ENCODE measurements at places on chromosomes 11 and 22.

- peak; percentile 90 for DNase-seq
Observed at GRCh38 chr11:35617687-35618496, at the start of gene FJX1. Gene FJX1, plus strand, starts transcription at chr11:35618460. Its CDS starts 177 bp downstream, at chr11:35618637.

DNA sequence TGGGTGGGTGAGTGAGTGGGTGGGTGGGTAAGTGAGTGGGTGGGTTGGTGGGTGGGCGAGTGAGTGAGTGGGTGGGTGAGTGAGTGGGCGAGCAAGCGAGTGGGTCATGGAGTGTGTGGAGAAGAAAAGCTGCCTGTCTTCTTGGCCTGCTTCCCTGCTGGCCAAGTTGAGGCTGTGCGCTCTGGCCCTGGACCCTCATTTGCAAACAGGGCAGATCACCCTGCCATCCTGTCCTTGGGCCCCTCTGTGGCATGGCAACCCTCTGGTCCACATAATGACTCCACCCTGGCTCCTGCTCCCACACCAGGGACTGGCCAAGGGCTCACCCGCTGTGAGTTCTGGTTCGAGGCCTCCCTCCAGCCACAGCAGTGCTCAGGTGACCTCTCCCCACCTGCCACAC lies 35.1 kb downstream of the CAPN1 start:
- no peak for DNase-seq

GRCh38 chr11:57473285-57473841 lies 13.0 kb downstream of the RTN4RL2 start:
- no peak for DNase-seq

GRCh38 chr11:36631774-36632173 lies 33.7 kb upstream of the RAG2 start:
- DNase-seq = no peak

GRCh38 chr11:64267207-64267945 lies 16.0 kb downstream of the PLCB3 start:
- no peak for DNase-seq

- DNase-seq = peak; percentile 38
Observed at GRCh38 chr11:75996523-75997442, 181.8 kb downstream of the UVRAG start.

GRCh38 chr22:38056969-38057891 lies at the start of gene PICK1:
Gene PICK1, plus strand, starts transcription at chr22:38057404. Its CDS starts 406 bp downstream, at chr22:38057810.
- DNase-seq = peak; percentile 96

DNA sequence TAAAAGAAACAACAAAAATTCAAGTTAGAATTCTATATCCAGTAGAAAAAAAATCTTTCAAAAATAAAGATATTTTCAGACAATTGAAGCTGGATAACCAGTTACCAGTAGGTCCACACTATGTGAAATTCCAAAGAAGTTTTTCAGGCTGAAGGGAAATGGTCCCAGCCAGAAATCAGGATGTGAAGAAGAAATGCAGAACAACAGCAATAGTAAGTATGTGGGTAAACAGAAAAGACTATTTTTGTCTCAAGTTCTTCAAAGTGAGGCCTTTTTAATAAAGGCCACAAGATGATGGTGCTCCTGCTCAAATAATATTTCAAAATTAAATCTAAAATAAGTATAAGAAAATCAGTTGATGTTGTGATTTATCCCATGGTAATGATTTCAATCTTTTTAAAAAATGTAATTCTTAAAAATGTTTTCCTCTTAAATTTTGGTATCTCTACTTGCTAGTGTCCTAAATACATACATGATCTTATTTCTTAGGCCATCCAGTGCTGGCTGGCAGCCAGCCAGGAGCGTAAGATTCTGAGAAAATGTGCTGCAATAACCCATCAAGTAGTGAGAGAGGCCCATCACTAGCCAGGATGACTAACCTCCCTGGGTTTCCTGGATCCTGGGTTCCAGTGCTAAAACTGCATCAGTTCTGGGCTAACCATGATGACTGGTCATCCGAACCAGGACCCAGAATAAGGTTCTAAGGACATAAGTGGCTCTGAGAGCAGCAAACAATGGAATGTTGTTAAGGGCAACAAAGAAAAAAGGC lies 15.6 kb upstream of the UCP3 start:
- peak; percentile 28 for DNase-seq

GRCh38 chr22:25714739-25715138 lies 27.2 kb upstream of the MYO18B start:
- DNase-seq = peak; percentile 17

DNA sequence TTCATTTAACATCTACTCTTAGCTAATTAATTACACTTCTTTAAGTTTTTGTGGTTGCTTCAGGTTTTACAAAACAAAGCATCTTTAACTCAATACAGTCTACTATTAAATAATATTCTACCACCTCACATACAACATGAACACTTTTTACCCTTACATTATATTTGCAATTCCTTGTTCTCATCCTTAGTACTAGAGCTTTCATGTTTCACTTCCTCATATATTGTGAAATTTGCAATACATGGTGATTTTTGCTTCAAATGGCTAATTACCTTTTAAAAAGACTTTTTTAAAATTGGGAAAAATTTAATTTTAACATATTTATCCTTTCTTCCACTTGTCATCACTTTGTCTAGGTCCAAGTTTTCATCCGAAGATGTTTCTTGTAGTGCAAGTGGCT lies 37.5 kb downstream of the RSF1 start:
- DNase-seq = no peak

DNA sequence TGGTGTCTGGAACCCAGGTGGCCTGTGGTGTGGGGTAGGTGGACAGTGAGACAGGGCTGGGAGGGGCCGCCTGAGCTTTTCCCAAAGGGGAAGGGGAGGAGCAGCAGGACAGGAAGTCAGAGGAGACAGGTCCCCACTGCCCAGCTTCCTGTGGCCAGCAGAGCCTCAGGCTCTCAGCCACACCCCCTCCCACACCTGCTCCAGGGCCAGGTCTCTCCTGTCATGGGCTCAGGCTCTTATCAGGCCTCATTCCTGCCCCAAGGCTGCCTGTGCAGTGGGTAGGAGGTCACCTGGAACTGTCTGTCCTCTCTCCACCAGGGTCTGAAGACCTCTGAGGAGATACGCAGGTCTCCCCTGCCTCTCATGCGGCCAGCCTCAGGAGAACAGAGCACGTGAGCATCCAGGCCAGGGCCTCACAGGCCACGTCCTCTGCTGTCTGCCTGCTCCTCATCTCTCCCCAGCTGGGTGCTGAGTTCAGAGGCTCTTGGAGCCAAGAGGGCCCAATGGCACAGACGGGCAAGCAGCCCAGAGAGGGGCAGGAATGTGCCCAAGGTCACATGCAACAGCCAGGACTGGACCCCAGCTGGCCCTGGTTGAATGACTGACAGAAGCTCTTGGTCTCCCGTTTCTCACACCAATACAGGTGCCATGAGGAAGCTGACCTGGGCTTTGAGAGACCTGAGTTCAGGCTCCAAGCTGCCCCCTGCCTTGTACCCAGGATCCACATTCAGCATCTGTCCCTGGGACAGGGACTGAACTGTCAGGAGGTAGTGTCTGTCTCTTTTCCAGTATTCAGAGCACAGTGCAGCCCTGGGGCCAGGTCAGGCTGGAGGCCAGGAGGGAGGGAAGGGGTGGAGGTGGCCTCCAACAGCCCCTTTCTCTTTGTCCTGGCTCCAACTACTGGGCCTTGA lies 16.7 kb downstream of the STARD10 start:
- no peak for DNase-seq

GRCh38 chr22:30806391-30806861 lies 111.8 kb downstream of the OSBP2 start:
- no peak for DNase-seq

DNA sequence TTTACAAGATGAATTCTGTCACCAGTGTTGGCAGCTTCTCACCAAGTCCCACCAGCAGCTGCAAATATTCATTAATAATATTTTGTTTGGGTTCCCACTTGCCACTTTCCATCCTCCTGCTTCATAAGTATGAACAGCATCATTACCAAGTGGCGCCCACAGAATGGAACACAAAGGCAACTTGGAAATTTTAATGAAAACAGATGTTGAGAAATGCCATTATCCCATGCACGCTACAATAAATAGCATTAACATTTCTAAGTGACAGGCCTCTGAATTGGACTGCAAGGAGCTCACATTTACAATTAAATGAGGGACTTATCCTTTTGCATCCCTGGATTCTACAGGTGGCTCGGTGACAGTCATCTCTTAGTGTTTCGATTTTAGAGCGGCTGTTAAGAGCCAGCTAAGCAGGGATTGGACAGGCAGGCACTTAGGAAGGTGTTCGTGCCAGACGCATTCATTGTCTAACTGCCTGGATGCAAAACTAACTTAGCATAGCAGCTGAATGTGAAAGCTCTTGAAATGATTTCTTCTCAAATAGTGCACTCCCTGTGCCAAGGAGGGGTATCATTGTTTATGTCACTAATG lies 170.3 kb downstream of the KIRREL3 start:
- DNase-seq = no peak

DNA sequence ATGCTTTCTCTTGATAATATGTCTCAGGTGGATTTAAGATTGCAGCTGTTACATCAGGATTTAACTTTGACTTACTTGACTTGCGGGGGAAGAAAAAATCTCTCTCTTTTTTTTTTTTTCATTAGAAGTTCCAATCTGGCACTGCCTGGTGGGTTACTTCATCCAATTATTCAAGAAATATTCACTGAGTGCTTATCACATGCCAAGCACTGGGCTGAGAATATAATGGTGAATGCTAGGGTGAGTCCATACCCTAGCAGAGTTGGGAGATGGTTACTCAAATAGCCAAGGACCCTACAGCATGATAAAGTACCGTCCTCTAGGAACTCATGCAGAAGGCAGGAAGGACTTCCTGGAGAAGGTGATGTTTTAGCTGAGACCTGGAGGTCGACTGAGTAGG lies 57.9 kb upstream of the EIF3D start:
- no peak for DNase-seq

GRCh38 chr22:31585161-31585859 lies 76.7 kb downstream of the PISD start:
- DNase-seq = no peak

DNA sequence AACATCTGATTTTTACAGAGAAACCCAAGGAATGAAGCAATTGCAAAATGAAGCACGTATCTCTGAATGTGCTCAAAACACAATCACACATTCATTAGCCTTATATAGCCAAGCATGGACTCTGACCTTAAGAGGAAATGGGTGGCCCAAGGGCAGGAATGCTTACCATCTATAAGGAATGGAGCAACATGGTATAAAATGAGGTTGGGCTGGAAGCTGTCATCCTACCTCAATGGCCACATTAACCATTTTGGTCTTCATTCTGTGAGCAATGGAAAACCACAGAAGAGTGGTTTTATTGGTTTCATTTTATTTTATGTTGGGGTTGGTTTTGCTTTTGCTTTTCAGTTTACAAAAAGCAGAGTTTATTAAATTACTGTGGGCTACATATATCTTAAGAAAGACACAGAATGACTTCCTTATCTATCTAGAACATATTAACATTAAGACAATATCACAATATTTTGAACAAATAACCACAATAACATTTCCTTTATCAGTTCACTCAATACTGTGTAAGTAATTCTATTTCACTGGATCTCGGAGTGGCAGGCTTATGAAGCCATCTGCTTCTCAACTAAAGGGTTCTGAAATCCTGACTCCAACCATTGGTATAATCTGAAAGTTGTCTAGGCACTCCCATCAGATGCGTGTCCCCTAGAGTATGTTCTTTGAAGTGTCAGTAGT lies 10.8 kb upstream of the MS4A13 start:
- DNase-seq = no peak

- no peak for DNase-seq
Observed at GRCh38 chr11:73152086-73152853, 10.2 kb upstream of the FCHSD2 start.

- no peak for DNase-seq
Observed at GRCh38 chr11:69572233-69572860, 68.6 kb upstream of the CCND1 start.

DNA sequence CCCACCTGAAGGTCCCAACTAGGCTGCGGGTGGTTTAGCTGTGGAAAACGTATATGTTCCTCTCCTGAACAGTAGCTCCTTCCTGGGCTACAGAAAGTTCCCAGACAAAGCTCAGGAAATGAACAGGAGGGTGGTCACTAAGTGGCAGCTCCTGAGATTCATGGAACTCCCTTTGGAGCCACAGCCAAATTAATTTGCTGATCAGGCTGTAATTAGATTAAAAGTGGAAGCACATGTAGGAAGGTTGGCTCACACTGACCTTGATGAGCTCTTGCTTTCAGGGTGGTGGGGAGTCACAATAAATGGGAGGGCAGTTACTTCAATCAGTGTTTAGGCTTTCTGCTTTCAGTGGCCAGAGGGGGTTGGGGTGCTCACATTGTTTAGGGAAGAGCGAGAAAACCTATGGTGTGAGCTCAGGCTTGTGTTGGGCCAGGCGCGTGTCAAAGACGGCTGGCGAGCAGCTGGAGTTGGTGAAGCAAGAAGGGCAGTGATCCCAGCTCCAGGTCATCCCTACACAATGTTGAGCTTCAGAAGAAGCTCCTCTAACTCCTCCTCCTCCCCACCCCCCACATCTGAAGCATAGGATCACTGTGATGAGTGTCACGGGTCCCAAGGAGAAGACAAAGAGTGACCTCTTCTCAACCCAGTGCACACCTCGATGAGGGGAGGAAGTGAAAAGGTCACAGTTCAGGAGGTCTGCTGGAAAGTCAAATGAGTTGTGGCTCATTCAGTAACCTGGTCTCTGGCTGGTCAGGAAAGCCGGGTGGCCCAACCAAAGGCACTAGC lies 42.5 kb downstream of the CLPB start:
- DNase-seq = no peak

DNA sequence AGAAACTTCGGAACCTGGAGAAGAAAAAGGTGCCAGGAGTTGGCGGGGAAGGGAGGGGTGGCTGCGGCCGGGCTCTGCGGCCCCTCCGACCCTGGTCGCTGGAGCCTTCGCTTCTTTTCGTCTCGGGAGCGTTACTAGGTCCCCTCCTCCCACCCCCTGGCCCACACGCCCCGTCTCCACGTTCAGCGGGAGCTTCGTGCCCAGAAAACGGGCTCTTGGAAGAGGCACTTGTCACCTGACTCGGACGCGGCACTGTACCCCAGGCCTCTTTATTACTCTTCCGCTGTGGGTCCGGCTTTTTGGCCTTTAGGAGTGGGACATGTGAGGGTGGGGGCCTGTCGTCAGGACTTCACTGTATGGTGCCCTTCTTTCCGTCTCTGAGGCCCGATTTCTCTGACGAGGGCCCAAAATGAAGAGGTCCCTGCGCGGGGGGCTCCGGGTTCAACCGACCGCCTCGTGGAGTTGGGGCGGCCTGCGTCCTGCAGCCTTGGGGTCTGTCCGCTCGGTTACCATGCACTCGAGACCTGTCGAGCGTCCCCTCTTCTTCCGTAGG lies 1.2 kb downstream of the CAPRIN1 start:
- DNase-seq = peak; percentile 45

DNA sequence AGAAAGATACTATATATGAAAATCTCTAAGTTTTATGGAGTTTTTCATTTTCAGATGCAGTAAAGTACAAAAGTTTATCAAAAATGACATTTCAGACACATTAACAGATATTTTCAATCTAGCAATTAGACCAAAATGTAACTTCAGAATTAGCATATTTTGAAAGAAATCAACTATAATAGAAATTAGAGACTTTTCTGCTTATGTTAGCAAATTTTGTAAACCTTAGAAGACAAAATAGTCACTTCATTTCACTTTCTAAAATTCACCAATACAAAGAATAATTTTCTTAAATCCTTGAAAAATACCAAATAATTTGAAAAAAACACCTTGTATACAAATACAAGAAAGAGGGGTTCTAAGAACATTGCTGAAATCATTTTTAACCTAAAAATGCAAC lies 135.8 kb upstream of the FIBIN start:
- no peak for DNase-seq

- peak; percentile 61 for DNase-seq
Observed at GRCh38 chr11:8219257-8220021, 44.2 kb downstream of the LMO1 start.

Data from tongue (tissue), 3 donors.